HuH-7 (cell line): ENCODE measurements at places on chromosomes 4 and X.
A peak's percentile ranks its signal among the peaks of the same experiment; 100 is the strongest.

DNA sequence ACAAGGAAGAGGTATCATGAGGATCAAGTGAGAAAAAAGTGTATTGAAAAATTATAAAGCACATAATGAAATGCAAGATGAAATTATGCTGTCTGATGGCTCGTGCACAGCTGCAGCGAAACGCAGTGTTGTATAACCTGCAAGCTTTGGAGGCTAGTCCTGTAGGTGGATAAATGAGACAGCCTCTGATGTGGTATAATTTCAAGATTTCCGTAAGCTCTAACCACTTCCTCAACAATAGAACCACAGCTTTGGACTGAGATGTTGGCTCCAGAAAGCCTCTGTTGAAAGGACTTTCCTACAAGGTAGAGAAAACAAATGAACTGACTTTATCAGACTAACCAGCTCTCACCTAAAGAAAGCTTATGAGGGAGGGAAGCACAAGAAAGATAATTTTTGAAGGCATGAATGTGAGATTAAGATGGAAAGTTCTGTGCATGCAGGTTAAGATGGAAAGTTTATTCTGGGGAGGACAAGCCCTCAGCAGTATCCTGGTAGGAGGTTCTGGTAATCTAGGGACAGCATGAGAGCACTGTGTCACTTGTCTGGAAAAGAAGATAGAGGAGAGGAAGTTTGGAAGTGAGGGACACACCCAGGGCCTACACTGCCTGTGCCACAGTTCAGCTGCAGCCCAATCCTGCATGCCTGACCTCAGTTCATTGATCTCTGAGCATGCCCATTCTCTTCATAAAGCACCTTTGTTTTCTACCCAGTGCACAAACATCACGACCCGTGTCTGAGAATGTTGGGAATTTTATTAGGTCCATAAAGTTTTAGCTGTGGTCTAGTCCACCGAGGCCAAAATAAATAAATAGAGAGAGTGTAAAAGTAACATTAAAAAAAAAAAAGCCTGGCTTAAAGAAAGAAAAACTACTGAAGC lies 161.5 kb upstream of the SFRP2 start:
- DNase-seq = peak; percentile 12

GRCh38 chrX:29890004-29890403 lies 325.4 kb upstream of the MAGEB2 start:
- no peak for DNase-seq

GRCh38 chr4:120850018-120850599 lies 72.4 kb downstream of the PRDM5 start:
- DNase-seq = no peak

GRCh38 chr4:121824950-121825349 lies 1.3 kb upstream of the CCNA2 start:
- peak; percentile 3 for DNase-seq

GRCh38 chr4:176979416-176979815 lies 186.7 kb upstream of the VEGFC start:
- no peak for DNase-seq

DNA sequence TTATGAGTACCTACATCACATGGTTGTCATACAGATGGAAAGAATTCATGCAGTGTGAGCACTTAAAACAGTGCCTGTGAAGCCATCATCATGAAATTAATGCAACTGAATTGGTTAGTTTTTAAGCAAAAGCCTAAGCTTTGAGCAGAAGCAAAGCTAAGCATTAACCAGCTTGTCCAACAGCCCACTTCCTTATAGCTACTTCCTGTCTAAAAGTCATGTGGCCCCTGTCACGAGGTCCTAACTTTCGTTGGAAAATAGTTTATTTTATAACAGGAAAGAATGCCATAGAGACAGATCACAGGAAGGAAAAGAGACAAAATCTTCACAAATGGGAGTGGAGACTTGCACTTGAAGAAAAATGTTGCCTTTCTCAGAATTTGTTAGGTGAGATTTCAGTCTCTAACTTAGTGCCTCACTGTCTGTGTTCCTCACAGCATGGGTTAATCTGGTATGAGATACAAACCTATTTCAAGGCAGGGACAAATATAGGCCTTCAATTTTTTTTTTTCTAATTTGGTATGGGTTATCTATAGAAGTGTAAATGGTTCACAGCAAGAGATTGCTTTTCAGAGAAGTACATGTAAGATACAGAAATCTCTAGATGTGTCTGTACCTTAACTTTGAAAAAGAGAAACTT lies 27.7 kb upstream of the VCX start:
- no peak for DNase-seq

DNA sequence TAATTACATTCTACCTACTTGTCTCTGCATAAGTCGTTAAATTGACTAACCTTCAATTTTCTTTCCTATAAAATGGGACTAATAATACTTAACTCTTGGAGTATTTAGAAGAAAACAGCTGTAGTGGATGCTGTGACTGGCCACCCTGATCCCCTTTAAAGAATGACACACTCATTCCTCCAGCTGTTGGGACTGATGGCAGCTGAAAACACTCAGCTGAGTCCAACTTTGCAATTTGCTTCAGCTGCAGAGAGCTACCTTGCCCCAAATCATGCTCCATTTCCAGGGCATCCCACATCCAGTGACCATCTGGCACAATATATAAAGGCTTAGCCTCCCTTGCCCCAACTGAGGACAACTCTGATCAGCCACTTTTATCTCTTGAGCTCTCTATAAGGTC lies 89.1 kb downstream of the MID1IP1 start:
- DNase-seq = no peak

DNA sequence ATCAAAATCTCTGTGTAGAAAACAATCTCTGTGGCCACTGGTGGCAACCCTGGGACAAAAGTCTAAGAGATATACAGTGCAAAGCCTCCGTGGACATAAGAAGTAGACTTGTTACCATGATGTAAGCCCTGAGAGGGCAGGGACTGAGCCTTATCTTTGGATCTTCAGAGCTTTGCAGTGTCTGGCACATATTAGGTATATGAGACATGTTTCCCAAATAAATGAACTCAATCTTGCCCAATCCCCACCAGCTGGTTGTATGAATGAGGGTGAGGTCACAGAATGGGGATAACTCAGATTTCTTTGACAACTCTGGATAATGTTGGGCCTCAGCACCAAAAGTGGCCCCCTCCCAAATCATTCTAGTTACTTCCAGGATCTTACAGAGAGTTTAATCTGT lies 511.4 kb upstream of the DIPK2B start:
- DNase-seq = no peak

DNA sequence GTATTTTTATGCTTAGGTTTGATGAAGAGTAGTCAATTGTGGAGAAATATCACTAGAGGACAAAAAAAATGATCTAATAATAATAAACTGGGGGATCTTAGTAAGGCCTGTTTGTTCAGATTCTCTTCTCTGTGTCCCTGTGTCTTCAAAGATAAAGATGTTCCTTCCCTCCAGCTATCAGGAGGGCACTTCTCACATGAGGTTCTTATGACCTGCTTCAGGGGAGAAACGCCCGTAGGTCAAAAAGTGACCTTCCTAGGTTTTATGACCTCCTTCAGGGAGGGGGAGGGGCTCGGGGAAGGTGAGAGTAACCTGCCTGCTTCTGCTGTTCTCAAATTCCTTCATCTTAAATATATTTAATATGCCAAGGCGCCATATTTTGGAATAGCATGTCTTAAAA lies 89.2 kb upstream of the JADE1 start:
- no peak for DNase-seq

- no peak for DNase-seq
These were observed 63.8 kb downstream of the ARFIP1 start for GRCh38 chr4:152843481-152844090.

DNA sequence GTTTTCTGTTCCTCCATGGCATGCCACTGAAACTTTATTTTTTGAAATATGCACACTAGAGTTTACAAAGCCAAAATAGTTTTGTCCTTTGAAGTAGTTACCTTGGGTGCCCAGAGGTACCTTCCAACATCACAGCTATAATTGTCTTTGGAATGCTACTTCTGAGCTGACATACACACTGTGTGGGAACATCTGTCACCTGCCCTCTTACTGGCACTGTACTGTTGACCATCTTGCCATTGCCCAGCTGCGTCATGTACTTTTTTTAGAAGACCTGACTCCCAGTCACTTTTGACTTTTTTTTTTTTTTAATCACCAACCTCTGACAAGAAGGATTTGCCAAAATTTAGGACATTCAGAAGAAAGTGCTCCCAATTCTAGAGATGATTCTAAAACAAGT lies 200.5 kb upstream of the CXorf66 start:
- no peak for DNase-seq

- no peak for DNase-seq
These were observed 325.2 kb downstream of the CAMK2D start for GRCh38 chr4:113436360-113436759.

DNA sequence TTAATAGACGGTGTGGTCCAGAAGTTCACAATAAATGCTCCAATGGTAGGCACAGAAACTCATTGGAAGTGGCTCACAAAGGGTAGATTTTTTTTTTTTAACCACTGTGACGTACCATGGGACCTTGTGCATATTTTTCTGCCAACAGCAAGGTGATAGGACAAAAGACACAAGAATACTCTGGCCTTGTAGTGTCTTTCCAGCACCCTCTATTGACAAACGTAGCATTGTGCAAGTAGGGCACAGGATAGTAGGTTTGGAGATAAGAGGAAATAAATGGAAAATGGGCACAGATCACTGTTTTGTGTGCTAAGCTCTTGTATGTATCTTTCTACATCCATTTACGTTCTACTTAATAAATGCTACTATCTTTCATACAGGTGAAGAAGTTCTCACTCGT lies 2054.9 kb downstream of the PCDH7 start:
- peak; percentile 16 for DNase-seq

GRCh38 chrX:133285341-133285740 lies 67.2 kb upstream of the TFDP3 start:
- no peak for DNase-seq

DNA sequence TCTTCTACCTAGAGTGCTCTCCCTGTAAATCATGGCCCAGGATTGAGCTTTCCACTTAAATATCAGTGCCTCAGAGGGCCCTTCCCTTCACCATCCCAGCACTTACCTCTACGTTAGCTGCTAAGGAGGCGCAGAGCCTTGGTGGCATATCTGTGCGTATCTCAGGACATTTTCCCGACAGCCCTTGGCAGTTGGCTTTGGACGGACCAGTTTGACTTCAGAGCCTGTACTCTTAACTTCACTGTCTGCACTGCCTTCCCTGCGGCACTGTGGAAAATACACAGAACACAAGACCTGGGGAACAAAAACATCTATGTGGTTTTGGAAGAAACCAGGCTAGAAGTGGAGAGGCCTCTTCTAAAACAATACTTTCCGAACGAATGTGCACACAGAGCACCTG lies 2.4 kb downstream of the TADA2B start:
- DNase-seq = no peak

GRCh38 chr4:183658362-183659028 lies 490 bp downstream of the RWDD4 start:
- no peak for DNase-seq

GRCh38 chr4:56182356-56182755 lies 204.9 kb downstream of the AASDH start:
- DNase-seq = no peak

GRCh38 chrX:155611302-155611701 lies 1.4 kb downstream of the TMLHE start:
- DNase-seq = no peak

- DNase-seq = no peak
These were observed 658 bp downstream of the SH3TC1 start for GRCh38 chr4:8199594-8200301.

- peak; percentile 6 for DNase-seq
These were observed 67.9 kb upstream of the SLC4A4 start for GRCh38 chr4:71270901-71271300.

- no peak for DNase-seq
These were observed 32.1 kb upstream of the PAQR3 start for GRCh38 chr4:78971326-78971725.

DNA sequence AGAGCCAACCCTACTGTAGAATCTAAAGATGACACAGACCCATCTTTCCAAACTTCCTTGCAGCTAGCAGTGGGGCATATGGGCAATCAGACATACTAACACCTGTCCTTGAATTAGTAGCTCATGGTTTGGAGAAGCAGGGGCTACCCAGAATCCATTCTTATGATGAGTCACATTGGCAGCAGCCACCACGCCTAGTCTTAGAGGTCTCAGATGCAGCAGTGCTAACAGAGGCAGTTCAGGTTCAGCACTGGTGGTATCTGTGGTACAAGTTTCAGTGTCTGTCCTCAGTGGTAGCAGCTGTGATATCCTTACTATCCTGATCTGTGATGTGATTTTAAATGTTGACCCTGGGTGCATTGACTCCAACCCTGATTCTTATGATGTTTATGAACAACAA lies 68.1 kb downstream of the FRMPD4 start:
- no peak for DNase-seq

- no peak for DNase-seq
These were observed 39.3 kb downstream of the ATP2B3 start for GRCh38 chrX:153556767-153557166.

DNA sequence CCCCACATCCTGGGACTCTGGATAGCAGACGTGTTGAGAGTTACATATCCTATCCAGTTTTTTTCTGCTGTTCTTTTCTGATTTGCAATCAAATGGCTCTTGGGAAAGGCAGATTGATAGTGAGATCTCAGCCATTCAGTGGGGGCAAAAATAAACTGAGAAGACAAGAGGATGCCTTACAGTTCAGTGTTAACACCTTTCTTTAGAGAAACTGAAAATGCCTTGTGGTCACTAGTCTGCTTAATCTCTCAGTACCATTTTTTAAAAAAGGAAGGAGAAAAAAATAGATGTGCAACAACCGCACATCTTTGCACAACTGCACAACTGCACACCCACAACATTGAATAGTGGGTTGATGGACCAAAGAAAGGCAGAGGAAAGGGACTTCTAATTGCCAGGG lies 109.3 kb downstream of the ARHGEF9 start:
- DNase-seq = no peak

GRCh38 chrX:68853665-68854251 lies 24.9 kb downstream of the EFNB1 start:
- DNase-seq = no peak

GRCh38 chr4:54495641-54496040 lies 162.1 kb upstream of the KIT start:
- no peak for DNase-seq

GRCh38 chr4:79651456-79651855 lies 243.4 kb upstream of the GK2 start:
- DNase-seq = no peak

DNA sequence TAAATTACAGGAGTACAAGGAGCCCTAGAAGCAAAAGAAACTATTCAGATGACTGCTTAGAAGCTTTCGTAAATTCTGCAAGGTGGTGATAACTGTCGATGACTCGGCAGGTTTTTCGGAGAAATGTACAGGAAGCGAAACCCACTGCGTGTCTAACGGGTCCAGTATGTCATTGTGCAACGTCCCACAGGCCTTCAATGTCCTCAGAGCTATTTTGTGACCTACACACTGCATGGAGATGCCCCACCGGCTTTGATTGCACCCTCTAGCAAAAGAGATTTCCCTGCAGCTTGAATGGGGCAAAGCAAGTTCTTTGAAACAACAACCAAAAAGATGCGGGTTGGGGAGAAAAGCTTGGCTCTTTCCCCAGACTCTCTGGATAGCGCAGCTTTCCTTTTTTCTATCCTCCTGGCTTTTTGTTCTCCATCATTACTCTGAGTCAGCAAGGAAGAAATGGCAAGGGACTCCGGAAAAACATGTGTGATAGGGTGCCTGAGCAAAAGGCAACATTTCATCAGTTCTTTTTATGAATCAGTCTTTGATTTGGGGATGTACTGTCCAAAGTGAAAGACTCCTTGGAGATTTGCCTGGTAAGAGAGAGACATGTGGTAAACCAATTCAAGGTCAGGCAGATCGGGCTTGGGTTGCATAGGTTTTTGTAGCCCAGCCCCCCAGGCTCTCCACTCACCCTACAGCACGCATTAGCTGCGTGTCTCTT lies 112.0 kb upstream of the TBL1X start:
- DNase-seq = no peak

- DNase-seq = no peak
These were observed 345.4 kb downstream of the PPP1R2C start for GRCh38 chrX:42432552-42432951.

- no peak for DNase-seq
These were observed 56.0 kb upstream of the FBXW7 start for GRCh38 chr4:152591876-152592275.
